ENCODE measurements at places on chromosomes 7 and 10.
A peak's percentile ranks its signal among the peaks of the same experiment; 100 is the strongest.

DNA sequence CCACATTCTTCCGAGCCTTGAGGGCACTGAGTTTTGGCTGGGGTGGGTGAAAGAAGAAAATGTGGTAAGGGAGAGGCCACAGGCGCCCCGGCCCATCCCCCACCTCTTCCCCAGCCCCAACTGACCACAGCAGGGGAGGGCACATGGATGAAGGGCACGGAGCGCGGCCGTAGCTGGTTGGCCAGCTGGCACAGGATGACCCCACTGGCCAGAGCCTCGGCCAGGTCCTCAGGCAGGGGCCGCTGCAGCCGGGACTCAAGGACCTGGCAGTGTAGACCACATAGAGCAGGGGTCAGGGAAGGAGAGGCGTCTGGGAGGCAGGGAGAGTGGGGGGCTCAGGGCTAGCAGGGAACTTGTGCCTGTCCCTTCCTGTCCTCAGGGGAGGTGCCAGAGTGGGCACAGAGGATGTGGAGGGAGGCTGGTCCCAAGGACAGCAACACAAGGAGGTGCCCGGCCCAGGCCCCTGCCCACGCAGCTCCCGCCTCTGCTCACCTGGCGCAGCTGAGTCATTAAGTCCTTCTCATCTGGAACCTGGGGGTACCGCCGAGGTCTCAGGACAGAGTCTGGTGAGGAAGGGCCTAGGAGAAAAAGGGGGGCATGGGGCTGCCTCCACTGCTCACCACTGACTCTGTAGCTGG lies 2.2 kb upstream of the SAP25 start:
- peaks cover 5% of the 10 kb centered on the region for H3K4me1 ChIP-seq
- no peak overlapping the region for H3K27ac ChIP-seq
- H3K27me3 ChIP-seq: no peaks in the 10 kb centered on the region
- peaks cover 16% of the 10 kb centered on the region for H3K36me3 ChIP-seq
- DNase-seq: no peak

DNA sequence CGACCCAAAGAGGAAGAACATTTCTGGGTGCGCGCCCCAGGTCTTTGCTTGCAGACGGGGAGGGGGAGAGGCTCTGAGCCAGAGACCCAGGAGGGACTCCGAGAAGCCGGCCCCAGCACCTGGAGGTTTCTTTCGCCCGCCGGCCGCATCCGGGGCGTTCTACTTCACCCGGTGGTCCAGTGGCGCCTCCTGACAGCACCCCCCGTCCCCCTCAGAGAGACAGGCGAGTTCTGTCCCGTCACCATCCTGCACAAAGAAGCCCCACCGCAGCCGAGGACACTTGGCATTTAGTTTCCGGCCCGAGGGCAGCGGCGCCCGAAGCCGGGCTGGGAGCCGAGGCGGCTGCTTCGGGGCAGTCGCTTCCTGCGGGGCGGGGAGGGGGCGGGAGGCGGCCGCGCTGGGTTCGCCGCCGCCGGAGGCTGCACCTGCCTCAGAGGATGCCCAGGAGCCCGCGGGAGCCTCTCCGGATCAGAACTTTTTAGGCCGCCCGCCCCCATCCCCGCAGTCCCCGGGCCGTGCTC lies at the start of gene TMEM178B:
TSS of gene TMEM178B (plus strand) at position 424 of the 521 bp plus-strand sequence.
- no peaks in the 10 kb centered on the region for H3K36me3 ChIP-seq
- H3K4me3 ChIP-seq: peak within 1 kb of the TSS; percentile 82
- peaks cover 19% of the 10 kb centered on the region for H3K4me1 ChIP-seq
- H3K27me3 ChIP-seq: peaks cover 46% of the 10 kb centered on the region
- no peak for DNase-seq

GRCh38 chr7:50160206-50160605 lies 67.2 kb upstream of the ZPBP start:
- no peak overlapping the region for H3K27ac ChIP-seq
- no peaks in the 10 kb centered on the region for H3K27me3 ChIP-seq
- peaks cover 24% of the 10 kb centered on the region for H3K4me1 ChIP-seq
- H3K4me3 ChIP-seq: no peak overlapping the region
- no peaks in the 10 kb centered on the region for H3K36me3 ChIP-seq

- H3K36me3 ChIP-seq: no peaks in the 10 kb centered on the region
- peaks cover 18% of the 10 kb centered on the region for H3K27me3 ChIP-seq
- no peak for DNase-seq
- no peaks in the 10 kb centered on the region for H3K4me1 ChIP-seq
These were observed 261.6 kb downstream of the WDR11 start for GRCh38 chr10:121112579-121113384.

DNA sequence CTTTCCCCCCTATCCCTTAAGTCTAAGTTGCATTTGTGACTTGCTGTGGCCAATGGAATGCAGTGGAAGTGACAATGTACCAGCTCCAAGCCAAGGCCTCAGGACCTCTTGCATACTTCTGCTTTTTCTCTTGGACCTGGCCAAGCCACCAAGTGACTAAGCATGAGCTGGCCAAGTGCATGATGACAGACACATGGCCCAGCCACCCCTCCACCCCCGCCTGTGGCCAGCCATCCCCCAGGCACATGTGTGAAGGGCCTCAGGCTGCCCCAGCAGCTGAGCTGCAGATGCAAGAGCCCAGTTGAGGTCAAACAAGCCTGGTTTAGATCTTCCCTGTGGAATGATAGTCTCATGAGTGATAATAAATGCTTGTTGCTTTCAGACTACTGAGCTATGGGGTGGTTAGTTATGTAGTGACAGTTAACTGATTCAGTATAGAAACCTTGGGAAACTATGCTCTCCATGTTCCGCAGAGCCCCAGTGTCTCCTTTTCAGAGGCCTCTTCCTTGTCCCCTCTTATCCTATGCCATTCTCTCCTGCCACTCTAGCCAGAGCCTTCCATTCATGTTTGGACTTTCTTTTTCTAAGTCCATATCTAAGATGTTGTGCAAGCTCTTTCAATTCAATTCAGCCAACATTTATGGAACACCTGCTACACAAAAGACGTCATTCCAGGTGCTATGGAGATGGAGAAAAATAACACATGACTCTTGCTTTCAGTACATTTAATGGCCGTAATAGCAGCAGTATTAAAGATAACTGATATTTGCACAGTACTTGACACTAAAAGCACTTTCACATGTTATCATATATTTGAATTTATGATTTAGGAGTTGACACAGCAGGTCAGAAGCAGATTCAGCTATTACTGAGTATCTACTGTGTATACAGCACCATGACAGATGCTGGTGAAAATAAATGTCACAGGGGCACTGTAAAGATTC lies 55.5 kb upstream of the LOXL4 start:
- H3K36me3 ChIP-seq: no peaks in the 10 kb centered on the region
- H3K4me1 ChIP-seq: peaks cover 5% of the 10 kb centered on the region
- H3K4me3 ChIP-seq: no peak overlapping the region
- no peak overlapping the region for H3K27ac ChIP-seq
- H3K27me3 ChIP-seq: peaks cover 8% of the 10 kb centered on the region
- DNase-seq: no peak

GRCh38 chr7:102432442-102433218 lies 745 bp upstream of the ORAI2 start:
- peaks cover 48% of the 10 kb centered on the region for H3K36me3 ChIP-seq
- no peaks in the 10 kb centered on the region for H3K27me3 ChIP-seq
- peaks cover 36% of the 10 kb centered on the region for H3K4me1 ChIP-seq

- no peak overlapping the region for H3K4me3 ChIP-seq
- H3K4me1 ChIP-seq: no peaks in the 10 kb centered on the region
- H3K27me3 ChIP-seq: no peaks in the 10 kb centered on the region
- no peak overlapping the region for H3K27ac ChIP-seq
- DNase-seq: no peak
- H3K36me3 ChIP-seq: no peaks in the 10 kb centered on the region
These were observed 455.3 kb downstream of the REEP3 start for GRCh38 chr10:63976538-63976937.

DNA sequence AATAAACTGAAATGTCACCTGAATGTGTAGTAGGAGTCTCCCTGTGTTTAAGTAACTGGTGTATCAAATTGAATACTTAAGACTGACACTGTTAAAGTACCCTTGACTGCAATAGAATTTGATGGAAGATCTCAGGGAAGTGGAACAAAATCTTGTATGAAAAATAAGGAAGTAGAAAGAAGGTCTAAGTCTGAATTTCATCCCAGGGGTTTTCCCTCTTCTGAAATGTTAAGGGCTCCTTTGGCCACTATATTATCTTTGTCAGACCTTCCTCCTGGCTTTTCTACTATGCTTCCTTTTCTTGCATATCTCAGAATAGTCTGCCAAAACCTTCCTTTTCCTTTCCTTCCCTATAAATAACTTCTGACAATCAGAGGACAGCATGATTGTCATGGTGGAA lies 59.6 kb downstream of the BLNK start:
- H3K27ac ChIP-seq: no peak overlapping the region
- no peak for DNase-seq
- no peak overlapping the region for H3K4me3 ChIP-seq
- peaks cover 3% of the 10 kb centered on the region for H3K36me3 ChIP-seq

DNA sequence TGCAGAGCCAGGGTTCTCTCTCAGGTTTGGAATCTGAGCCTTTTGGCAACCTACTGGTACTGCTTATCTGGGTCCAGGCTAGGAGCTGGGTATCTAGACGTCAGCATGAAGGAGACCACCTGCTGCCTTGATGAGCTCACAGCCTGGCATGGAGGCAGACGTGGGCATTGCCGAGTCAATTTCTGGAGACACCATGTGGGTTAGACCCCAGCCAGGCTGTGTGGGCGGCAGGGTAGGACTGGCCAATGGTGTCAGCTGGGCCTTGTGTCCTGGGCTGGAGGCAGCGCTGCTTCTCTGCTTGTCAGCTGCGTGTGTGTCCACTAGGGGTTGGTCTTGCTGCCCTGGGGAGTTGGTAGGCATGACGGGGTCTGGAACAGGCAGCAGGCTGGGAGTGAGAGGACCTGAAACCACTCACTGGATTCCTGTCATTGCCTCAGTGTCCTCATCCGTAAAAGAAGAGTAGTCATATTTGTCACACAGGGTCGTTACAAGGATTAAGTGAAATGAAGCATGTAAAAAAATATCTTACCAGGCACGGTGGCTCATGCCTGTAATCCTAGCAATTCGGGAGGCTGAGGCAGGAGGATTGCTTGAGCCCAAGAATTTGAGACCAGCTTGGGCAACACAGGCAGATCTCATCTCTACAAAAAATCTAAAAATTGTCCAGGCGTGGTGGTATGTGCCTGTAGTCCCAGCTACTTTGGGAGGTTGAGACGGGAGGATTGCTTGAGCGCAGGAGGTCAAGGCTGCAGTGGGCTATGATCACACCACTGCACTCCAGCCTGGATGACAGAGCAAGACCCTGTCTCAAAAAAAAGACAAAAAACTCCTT lies 31.7 kb upstream of the ANKRD2 start:
- H3K4me3 ChIP-seq: no peak overlapping the region
- peaks cover 7% of the 10 kb centered on the region for H3K4me1 ChIP-seq
- peaks cover 5% of the 10 kb centered on the region for H3K27me3 ChIP-seq
- no peak for DNase-seq
- H3K27ac ChIP-seq: no peak overlapping the region

- H3K36me3 ChIP-seq: no peaks in the 10 kb centered on the region
- H3K27me3 ChIP-seq: no peaks in the 10 kb centered on the region
- DNase-seq: no peak
- no peak overlapping the region for H3K4me3 ChIP-seq
- no peak overlapping the region for H3K27ac ChIP-seq
These were observed 56.6 kb downstream of the MKLN1 start for GRCh38 chr7:131384286-131384635.

GRCh38 chr10:118827053-118827452 lies 72.3 kb upstream of the CACUL1 start:
- DNase-seq: no peak
- no peaks in the 10 kb centered on the region for H3K4me1 ChIP-seq
- H3K27ac ChIP-seq: no peak overlapping the region
- peaks cover 2% of the 10 kb centered on the region for H3K36me3 ChIP-seq
- H3K4me3 ChIP-seq: no peak overlapping the region
